ENCODE measurements at places on chromosomes 4 and X.

DNA sequence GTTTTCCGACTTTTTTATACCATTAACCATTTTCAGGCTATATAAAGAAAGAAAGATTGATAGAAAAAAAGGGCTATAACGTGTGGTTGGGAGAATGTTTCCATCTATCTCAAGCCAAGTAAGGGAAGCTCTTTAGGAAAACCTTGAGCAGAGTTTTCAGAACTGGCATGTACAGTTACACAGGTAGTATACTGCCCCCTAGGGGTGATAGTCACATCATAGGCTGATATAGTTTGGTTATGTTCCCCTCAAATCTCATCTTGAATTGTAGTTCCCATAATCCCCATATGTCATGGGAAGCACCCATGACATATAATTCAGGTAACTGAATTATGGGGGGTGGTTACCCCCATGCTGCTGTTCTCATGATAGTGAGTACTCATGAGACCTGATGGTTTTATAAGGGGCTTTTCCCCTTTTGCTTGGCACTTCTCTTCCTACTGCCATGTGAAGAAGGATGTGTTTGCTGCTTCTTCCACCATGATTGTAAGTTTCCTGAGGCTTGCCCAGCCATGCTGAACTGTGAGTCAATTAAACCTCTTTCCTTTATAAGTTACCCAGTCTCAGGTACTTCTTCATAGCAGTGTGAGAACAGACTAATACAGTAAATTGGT, 186.8 kb downstream of the TMA16 start:
- DNase-seq, result no peak

DNA sequence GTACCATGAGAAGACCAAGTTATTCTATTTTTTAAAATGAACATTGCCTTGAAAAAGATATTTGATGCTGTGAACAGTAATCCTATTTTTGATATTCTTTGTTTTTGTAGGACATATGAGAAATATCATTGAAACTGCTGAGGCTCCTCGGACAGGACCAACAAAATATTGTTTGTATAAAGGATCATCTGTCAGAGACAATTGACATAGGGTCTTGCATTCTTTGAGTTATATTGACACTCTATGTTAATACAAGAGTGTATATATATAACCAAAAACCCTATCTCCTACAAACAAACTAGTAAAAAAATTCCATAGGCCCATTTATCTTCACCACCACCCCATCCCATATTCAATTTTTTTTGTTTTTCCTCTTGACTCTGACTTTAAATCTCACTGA, 222.7 kb downstream of the DACH2 start:
- DNase-seq, result no peak

- no peak for DNase-seq
These were observed 38.8 kb downstream of the FAT1 start for GRCh38 chr4:186684889-186685309.

DNA sequence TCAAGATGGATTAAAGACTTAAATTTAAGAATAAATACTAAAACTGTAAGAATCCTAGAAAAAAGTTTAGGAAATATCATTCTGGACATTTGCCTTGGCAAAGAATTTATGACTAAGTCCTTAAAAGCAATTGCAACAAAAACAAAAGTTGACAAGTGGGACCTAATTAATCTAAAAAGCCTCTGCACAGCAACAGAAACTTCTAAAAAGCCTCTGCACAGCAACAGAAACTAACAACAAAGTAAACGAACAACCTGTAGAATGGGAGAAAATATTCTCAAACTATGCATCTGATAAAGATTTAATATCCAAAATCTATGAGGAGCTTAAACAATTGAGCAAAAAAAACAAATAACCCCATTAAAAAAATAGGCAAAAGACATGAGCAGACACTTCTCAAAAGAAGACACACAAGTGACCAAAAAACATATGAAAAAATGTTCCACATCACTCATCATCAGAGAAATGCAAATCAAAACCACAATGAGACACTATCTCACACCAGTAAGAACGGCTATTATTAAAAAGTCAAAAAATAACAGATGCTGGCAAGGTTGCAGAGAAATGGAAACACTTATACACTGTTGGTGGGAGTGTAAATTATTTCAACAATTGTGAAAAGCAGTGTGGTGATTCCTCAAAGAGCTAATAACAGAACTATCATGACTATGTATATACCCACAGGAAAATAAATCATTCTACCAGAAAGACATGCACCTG, 5.5 kb upstream of the OPRPN start:
- no peak for DNase-seq

GRCh38 chr4:69860052-69860451, at the start of gene SULT1E1:
Gene SULT1E1 (minus strand): TSS chr4:69860145. CDS start chr4:69857644, 2,501 bp downstream.
- DNase-seq, result no peak

- DNase-seq, result no peak
These were observed 651.1 kb downstream of the ANKRD50 start for GRCh38 chr4:124061413-124061812.

- DNase-seq, result peak; percentile 1
These were observed 71.9 kb downstream of the MAGEB17 start for GRCh38 chrX:16239211-16239610.

DNA sequence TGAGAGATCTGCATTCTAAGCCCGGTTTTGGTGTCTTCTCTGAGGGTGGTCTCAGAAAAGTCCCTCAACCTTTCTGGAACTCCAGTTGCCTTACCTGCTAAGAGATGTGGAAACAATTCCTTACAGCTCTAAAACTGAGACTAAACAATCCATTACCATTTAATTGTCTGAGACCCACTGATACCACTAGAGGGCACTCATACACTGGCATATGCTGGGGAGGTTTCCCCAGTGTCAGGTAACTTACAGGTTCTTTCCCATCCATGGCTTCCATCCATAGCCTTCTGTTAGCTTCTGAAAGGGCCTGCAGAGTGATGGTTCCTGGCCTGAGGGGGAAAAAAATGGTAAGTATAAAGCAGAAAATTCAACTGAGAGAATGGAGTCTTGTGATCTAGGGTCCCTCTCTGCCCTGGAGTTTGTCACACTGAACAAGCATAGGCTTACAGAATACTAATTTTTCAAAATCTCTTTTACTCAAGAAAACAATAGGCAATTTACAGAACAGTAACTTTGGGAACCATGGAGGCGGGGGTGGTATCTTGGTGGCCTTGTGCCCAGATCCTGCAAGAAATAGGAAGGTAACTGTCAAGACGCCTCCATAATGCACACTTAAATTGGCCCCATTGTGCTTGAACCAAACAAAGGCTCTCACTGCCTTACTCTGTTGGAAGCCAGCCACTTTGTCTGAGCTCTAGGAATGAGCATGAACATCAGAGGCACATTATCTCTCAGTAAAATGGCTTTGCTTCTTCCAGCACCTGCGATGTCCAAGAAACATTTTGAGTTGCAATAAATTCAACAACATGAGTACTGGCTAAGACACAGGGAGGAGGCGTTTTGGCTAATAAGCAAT, 236.1 kb downstream of the OPHN1 start:
- DNase-seq, result peak; percentile 11

GRCh38 chr4:149176039-149176438, 639.6 kb downstream of the IQCM start:
- no peak for DNase-seq

- no peak for DNase-seq
These were observed 115.7 kb upstream of the LSM6 start for GRCh38 chr4:146059865-146060264.

GRCh38 chr4:116839826-116840225, 245.6 kb downstream of the TRAM1L1 start:
- no peak for DNase-seq

DNA sequence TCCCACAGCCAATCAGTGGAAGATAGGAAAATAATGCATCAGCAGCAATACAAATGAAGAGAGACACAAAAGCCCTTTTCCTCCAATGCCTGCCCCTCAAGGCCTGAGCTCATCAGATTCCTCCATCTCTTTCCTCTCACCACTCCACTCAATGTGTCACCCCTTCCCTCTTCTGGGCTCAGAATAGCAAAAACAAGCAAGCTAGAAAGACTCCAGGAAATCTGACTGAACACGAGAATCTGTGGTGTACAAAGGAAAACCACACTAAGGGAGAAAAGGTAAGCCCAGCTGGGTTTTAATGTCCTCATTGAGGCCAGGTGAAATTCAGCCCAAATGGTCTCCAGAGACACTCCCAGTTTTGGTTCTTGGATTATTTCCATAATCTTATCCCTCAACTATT, 46.3 kb downstream of the ARHGEF9 start:
- DNase-seq, result no peak

DNA sequence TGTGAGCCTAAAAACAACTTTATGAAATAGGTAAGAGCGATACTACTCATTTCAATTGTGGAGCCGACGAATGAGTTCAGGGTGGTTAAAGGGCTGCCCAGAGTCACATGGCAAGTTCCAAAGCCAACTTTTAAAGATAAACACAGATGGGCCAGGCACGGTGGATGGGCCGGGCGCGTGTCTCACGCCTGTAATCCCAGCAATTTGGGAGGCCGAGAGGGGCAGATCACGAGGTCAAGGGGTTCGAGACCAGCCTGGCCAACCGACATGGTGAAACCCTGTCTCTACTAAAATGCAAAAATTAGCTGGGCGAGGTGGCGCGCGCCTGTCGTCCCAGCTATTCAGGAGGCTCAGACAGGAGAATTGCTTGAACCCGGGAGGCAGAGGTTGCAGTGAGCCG, 914 bp upstream of the C4orf36 start:
- no peak for DNase-seq

- no peak for DNase-seq
These were observed 89.7 kb downstream of the GEMIN8 start for GRCh38 chrX:13939741-13940597.

DNA sequence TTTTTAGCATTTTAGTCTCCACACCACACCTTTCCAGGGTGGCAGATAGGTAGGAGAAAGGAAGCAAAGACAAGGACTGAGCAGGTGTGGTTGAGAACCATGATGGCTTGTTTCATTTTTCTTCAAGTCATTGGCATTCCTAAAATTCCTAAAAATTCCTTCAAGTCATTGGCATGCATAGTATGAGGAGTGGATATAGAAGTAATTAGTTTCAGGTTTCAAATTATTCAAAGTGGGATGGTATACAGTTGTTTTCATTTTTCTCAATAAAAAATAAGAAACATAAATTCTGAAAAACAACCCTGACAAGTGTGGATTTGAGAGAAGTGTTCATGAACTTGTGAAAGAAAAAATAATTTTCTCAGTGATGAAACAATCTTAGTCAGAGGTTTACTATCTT, 22.3 kb upstream of the HERC3 start:
- no peak for DNase-seq

DNA sequence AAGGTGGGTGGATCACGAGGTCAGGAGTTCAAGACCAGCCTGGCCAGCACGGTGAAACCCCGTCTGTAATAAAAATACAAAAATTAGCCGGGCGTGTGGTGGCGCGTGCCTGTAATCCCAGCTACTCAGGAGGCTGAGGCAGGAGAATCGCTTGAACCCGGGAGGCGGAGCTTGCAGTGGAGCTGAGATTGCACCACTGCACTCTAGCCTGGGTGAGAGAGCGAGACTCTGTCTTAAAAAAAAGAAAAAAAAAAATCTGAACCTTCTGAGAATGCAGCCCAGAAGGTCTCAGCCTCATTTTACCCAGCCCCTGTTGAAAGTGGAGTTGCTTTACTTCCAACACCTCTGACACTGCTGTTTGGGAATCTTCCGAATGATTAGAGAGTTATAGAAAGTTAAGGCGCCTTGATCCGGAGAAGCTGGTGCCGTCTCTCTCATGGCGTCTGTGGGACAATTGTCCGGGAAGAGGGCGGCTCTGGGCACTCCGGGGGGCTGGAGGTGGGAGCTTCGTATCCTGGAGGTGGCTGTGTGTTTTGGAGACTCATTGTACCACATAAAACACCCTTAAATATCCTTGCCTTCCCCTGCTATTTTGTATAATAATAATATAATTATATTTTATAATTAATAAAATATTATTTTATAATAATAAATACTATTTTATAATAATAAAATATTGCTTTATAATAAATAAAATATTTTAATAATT, 92.7 kb upstream of the PPP2R3B start:
- no peak for DNase-seq

GRCh38 chr4:33054161-33054560, 2334.0 kb downstream of the PCDH7 start:
- no peak for DNase-seq

GRCh38 chrX:29992083-29992482, 223.3 kb upstream of the MAGEB2 start:
- no peak for DNase-seq

- no peak for DNase-seq
These were observed 624 bp downstream of the BEX5 start for GRCh38 chrX:102154900-102155805.

DNA sequence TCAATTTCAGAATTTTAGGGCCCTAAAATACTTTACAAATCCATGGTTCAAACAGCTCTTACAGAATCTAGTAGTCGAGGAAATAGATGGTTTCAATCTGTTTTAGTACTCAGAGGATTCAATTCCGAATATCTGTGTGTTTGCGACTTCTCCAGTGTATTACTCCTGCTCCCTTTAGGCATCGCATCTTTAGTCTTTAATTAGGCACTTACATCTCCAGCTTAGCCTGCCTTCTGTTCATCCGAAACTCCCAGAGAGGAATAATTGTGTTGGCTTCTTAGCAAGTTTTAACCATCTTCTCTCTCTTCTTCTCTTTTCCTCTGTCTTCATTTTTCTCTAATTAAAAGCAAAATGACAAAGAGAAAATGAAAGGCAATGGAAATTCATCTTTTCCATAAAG, 1901.3 kb upstream of the TENM3 start:
- DNase-seq, result no peak

DNA sequence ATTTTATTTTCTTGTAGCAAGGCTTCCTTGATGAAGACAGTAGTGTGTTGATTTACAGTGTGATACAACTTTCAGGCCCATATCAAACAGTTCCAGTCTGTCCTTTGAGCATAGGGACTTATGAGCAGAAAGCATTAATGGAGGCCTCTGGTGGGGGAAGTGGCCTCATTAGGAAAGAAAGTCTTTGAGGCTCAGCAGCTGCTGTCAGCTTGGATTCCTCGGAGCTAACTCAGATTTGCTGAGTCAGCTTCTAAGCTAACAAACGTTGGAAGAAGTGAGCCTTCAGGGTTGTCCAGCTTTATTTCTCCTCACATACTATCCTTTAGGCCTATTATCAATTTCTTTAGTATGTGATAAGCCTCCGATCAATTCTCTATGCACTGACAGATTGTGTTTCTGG, 15.8 kb upstream of the SFRP2 start:
- DNase-seq, result no peak

- DNase-seq, result no peak
These were observed 54.2 kb downstream of the MSX1 start for GRCh38 chr4:4913628-4914027.

DNA sequence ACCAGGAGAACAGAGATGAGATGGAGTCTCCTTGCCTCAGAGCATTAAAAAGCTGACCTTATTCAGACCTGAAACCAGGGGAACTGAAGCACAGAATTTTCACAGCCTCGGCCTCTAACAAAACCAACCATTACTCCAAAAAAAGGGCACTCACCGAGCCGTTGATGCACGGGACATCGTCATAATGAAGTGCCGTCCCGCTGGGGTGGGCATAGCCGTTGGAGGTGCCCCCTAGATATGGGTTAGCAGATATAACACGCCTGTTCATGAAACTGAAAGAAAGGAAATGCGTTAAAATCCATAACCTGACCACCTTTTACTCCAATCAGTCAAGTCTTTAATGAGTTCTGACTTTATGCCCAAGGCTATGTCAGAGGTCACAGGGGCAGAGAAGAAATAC, 153.6 kb downstream of the AFAP1 start:
- no peak for DNase-seq

- DNase-seq, result no peak
These were observed at the start of gene TMEM255A for GRCh38 chrX:120310861-120311726. Gene TMEM255A (minus strand): TSS chrX:120311461. CDS start chrX:120311309, 152 bp downstream.
